Activated gamma-delta T cell treated with anti-CD3 and anti-CD28 coated beads, Interleukin-2, amount 50 U/mL, for 16 hours (primary cell): ENCODE measurements at places on chromosomes 4 and X.

GRCh38 chr4:141352909-141353525 lies 132.3 kb downstream of the ZNF330 start:
- no peak for DNase-seq

DNA sequence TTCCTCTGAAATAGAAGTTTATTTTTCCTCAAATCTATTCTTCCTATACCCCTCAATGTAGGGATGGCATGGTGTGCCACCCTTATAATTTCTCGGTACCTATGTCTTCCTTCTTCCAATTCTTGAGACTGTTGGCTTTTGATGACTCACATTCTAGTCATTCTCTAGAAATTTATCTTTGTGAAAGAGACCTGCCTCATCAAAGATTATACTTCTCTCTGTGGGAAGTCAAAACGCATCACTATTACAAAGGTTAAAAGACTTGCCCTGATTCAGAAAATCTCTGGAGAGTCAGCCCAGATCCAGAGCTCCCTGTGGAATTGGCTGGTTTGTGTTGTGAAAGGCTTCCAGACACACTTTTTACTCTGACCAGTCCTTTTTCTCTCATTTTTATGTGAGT lies 65.9 kb upstream of the FSTL5 start:
- no peak for DNase-seq

- no peak for DNase-seq
These were observed 668.4 kb downstream of the CENPC start for GRCh38 chr4:66876946-66877345.

DNA sequence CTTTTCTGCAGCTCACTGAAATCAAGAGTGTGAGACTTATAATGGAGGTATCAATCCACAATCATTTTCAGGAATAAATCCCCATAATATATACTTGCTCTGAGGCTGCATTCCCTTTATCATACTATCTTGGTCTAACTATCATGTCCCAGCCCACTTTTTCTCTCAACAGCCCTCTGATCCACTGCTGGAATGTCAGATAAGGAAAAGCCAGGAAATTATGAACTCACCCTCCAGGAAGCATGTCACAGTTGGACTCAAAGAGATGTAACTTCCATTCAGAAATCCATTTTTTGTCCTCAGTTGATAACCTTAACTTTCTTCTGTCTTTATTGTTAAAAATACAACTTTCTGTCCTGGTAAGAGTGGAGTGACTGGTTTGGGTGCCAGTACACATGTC lies 144.9 kb downstream of the PCDH19 start:
- DNase-seq: no peak

GRCh38 chr4:94412658-94413038 lies 39.1 kb upstream of the PDLIM5 start:
- no peak for DNase-seq

DNA sequence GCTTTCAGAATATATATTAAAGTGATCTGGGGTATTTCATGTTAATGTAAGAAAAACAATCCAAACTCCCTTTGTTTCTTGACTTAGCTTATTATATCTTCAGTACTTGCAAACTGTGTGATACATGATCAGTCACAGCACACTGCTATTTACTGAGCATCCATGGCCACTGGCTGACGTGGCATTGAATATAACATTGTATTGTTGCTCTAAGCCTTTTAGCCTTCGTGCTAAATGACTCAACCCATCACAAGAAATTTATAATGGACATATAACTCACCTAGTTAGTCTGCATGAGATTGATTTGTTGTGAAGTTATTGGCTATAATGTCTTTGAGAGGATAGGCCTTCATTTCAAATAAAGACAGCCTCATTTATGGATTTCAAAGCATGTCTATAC lies 642.6 kb downstream of the IL1RAPL1 start:
- DNase-seq: no peak
